ENCODE measurements at places on chromosomes 7 and 10.

DNA sequence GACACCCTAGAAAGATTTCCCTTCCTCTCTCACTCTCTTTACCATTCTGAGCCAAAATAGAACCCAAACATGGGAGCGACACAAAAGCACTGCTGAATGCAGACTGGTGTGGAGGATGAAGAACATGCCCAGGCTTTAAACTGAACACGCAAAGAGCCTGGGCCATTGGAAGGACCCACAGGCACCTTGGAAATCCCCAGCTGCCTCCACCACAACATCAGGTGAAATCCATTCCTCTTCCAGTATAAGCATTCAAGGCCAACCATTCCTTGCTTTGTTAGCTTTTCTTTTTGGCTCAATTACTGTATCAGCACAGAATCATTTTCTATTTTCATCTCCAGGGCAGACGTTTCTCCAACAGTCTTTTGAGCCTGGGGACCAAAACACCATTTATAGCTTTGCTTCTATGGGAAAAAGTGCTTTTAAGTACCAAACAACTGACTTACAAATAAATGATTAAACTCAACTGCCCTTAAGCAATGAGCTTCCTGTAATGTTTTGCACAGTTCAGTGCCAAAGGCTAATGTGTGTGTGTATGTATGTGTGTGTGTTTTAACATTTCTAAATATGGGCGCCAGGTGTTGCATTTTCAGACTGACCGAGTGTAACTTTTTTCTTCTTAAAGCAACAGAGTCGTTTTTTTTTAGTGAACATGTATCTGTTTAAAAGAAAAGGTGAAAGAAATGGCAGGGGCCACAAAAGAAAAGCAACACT is 16.2 kb upstream of the BLNK start:
- no peak for DNase-seq

GRCh38 chr7:130441408-130441869 is 623 bp upstream of the CEP41 start:
- no peak for DNase-seq

GRCh38 chr7:74269757-74270277 is 15.6 kb upstream of the RFC2 start:
- DNase-seq: no peak

GRCh38 chr10:25966844-25967243 is 32.8 kb downstream of the MYO3A start:
- DNase-seq: no peak

DNA sequence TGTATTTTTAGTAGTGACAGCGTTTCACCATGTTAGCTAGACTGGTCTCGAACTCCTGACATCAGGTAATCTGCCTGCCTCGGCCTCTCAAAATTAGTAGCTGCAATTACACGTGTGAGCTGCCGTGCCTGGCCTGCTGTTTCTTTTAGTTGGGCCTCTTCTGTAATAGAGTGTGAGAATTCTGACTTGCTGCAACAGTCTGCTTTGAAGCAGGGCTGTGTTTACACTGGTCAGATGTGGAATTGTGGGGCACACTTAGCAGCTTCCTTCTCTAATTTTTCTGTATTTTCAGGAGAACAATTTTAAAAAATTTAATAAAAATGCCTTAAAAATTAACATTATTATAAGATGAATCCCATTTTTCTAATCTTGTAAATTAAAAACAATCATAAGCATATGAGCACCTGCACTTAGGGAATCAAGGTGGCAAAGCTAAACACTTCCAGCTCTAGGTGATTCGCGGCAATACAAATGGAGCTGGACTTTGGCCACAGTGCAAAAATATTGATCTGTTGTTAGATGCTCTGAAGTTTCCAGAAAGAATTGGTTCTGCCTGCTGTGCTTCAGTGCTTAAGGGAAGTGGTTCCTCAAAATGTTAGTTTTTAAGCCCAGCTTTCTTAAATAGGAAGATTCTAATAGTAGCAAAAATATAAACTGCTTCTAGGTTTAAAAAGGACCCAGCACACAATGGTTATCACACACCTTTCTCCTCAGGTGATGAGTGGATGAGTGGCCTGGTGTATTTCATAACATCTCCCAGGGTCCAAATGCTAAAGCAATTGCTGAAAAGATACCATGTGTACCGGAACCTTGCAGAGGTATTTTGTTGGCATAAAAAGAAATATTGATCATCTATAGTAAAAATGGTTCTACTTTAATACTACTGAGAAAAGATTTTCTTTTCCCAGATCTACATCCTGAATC is 63.5 kb upstream of the ATRNL1 start:
- DNase-seq: no peak

GRCh38 chr10:43258562-43259212 is 8.2 kb downstream of the RASGEF1A start:
- DNase-seq: no peak

DNA sequence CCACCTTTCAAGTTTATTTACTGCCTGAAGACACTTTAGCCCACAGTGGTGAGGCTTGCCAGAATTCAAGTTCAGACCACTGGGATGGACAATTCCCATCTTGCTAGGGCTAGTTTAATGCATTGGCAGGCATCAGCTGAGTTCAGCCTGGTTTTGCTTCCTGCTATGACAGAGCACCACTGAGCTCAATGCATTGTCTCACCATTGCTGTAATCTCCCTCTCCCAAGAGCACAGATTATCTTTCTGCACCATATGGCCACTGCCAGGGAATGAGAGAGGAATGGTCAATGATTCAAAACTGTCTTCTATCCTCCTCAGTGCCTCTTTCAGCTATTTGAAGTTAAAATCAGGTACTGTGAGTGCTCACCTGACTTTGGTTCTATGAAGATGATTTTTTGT is 160.8 kb downstream of the XPNPEP1 start:
- DNase-seq: no peak

DNA sequence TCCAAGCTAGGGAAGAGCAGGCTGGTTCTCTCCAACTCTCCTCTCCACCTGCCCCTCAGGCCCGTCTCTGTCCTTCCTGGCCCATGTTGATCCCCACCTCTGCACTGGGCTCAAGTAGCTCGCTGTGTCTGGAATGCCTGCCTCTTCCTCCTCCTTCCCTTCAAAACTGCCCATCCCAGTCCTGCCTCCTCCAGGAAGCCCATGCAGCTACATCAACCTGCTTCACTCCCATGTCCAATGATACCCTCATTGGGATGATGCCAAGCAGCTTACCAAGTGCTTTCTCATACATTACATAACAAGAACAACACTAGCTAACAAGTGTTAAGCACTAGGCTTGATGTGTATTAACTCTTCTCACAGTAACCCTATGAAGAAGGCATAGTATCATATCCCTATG is 8.2 kb downstream of the ASB10 start:
- DNase-seq: no peak

GRCh38 chr7:149720372-149721083 is 52.9 kb downstream of the ZNF467 start:
- no peak for DNase-seq

DNA sequence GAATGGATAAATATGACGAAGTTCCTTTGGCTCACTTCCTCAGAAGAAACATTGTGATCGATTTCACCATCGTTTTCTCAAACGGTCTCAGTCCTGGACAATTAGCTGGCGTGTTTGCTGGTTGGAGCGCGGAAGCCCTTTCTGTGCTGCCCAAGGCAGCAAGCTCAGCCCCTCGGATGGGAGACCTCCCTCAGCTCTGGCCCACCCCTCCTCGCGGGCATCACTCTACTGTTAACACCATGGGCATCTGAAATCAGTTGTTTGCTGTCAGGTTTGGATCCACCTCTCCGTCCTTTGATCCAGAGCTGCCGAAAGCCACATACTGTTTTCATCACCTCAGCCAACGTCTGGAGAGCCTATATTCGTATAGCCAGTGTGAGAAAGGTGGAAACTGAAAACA is 68.2 kb downstream of the C10orf143 start:
- DNase-seq: no peak

GRCh38 chr7:8260871-8261694 is 884 bp downstream of the ICA1 start:
- no peak for DNase-seq
